Cortex of kidney (tissue), 1 donor: ENCODE measurements at places on chromosomes 6 and 20.

GRCh38 chr6:137214931-137215330 lies 4.3 kb downstream of the IFNGR1 start:
- no peak for DNase-seq

DNA sequence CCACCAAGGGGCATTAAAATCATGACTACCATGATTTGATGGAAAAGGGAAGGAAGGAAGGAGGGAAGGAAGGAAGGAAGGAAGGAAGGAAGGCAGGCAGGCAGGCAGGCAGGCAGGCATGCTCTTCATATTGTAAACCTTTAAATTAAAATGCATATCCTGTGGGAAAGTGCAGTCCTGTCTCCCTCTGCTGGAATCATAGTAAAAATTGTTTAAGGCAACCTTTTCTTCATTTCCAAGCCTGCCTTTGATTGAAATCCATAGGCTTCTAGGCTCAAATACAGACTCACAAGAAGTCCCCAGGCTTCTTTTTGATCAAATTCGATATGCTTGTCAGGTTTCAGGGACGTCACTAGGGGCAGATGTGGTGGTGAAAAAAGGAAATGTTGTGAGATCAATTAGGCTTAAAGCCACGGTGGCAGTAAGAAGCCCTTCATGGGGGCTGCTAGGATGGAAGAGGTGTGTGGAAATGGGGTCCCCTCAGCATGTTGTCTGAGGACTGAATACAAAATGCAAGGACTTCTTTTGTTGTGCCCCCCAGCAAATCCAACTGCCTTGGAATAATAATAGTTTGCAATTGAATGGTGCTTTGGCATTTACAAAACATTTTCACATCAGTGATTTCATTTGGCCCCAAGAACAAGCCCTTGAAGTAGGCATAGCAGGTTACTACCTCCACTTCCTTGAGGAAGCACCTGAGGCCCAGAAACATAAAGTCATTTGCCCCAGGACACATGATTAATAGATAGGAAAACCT lies 25.6 kb upstream of the GABRR1 start:
- DNase-seq = no peak

DNA sequence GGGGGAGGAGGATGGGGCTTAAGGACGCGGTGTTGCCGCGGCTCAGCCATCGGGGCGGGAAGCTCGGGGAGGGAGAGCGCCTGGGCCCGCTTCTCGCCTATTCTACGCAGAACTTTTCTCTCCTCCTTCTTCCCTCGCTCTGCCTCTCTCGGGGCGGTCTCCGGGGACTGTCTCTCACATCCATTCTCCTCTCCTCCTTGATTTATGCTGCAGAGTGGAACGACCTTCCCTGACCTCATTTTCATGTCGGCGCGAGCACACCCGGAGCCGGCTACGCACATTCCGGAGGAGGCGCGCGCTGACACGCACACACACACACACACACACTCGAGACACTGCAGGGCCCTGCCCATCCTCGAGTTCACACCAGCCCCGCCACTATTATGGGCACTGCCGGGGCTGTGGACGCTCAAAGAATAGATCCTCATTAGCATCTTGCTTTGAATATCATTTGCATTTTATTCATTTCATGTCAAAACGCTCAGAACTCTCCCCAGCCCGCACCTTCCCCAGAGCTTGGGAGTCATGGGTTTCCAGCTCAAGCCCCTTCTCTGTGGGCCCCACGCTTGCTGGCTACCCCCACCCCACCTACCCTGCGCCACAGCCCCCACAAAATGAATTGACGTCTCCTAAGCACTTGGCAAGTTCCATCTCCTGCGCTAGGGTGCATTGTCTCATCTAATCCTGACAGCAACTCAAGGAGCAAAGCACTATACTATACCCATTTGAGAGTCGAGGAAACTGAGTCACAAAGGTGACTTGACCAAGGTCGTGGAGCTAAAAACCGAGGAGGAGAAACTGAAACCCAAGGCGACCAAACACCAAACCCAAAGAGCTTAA lies 36.8 kb downstream of the NCR2 start:
- DNase-seq = no peak

DNA sequence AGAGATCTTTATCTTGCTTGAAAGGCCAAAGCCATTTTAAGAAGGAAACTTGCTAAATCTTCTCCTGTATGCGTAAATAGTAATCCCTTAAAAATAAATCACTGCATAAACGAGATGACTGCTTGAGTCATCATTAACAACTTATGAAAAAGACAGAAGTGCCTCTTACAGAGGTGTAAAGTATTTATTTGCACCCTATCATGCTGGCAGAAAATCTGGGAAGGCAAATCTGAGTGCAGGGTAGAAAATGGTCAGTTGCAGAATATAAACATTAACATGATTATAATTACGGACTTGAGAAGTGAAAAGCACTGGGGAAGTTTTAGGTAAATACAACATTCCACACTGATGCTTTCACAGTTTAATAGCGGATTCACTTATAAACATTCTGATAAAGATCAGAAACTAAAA lies 67.5 kb upstream of the FBXO30 start:
- DNase-seq = no peak

- DNase-seq = no peak
These were observed 200.7 kb upstream of the ECI2 start for GRCh38 chr6:4336084-4336483.

GRCh38 chr6:29967379-29968010 lies 25.2 kb downstream of the HLA-A start:
- DNase-seq = no peak

DNA sequence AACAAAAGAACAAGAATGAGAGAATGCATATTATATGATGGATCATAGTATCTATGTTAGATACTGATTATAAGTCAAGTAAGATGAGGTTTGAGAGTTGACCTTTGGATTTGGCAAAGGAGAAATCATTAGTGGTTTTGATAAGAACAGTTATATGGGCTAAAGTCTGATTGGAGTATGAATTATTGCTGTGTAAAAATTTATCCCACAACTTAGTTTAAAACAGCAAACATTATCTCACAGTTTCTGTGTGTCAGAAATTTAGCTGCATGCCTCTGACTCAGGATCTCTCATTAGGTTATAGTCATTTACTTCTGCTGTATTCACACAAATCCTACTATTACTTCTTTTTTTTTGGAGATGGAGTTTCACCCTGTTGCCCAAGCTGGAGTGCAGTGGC lies 56.7 kb downstream of the FAM135A start:
- DNase-seq = no peak

GRCh38 chr6:162963861-162964260 lies 236.1 kb downstream of the PACRG start:
- DNase-seq = no peak
